ENCODE measurements at places on chromosomes 1 and 21.

DNA sequence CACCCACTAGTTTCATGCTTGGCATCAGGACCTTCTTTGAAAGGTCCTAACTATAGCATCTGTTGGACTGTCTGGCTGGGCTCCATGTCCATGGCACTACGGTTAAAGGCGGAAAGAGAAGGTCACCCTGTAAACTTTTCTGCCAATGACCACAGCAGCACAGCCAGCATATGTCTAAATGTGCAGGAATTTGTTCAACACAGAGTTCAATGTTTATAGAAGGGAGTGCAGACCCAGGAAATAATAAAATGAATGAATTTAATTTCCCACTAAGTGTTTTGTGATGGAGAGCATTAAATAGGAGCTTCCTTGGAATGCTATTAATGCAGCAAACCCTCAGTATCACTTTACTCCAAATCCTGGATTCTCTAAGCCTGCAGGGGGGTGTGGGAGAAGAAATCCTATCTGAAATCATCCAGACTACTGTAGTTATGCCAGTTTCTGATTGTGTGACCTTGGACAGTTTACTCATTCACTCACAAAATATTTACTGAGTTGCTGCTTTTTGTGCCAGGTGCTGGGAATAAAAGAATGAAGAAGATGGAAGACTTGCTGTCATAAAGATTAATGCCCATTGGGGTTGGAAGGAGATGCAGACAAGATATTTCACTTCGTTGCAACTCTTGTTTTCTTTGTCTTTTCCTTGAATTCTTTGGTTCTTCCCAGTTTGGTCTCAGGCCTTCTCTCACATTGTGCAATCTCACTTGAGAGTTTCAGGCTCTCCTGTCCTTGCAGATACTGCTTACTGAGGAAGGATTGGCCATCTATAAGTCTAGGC is 195.0 kb downstream of the ROR1 start:
- peak; percentile 79 for DNase-seq

- peak; percentile 56 for DNase-seq
These were observed 5.5 kb upstream of the PIK3R3 start for GRCh38 chr1:46137916-46138315.

DNA sequence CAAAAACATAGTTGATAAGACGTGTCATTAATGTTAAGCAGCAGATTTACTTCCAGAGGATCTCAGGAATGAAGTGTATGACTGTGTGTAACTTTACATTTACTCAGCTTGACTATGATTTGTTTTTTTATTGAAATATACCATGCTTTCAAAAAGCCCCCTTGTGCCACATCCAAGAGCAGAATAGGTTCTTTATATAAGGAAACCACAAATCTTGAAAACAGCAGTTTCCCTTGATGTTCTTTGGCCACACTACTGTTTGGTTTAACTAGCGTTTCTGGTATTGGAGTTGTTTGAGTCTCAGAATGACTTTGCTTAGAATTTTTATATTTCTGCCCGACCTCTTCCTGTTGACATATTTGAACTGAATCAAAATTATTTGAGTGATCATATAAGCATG is 25.0 kb downstream of the LRRC8C start:
- DNase-seq, result no peak

DNA sequence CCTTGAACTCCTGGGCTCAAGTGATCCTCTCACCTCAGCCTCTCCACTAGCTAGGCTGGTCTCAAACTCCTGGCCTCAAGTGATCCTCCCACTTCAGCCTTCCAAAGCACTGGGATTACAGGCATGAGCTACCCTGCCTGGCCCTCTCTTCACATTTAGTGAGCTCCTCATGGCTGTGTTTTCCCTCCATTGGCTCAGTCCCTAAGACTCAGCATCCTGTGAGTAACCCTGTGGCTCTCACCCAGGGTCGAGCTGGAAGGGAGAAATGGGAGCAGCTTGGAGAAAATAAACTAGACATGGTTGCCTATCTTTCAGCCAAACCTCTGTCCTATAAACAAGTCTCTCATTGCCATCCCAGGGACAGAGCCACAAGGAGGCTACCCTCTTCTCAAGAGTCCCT is 17.5 kb downstream of the NCF2 start:
- no peak for DNase-seq

DNA sequence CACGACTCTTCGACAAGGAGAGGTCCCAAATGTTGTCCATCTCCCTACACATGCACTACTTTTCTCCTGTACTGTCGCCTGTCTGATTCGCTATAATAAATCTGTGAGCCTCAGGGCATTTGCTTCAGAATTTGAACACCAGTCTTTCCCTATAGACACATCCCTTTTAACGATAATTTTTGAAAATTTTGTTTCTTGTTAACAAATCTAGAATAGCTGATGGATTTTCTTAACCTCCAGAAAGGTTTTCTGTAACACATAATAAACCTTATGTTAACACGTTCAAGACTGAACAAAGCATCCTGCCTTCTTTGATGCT is 704 bp downstream of the CAPZA1 start:
- no peak for DNase-seq

- DNase-seq, result peak; percentile 59
These were observed 599.5 kb upstream of the B3GALT2 start for GRCh38 chr1:193785850-193786420.
